ENCODE measurements at places on chromosomes 2 and 18.

- DNase-seq = no peak
These were observed 1.7 kb downstream of the EML4 start for GRCh38 chr2:42170619-42171395.

- DNase-seq = no peak
These were observed 387.7 kb downstream of the RND3 start for GRCh38 chr2:150099805-150100204.

GRCh38 chr2:55865096-55865835, 58.3 kb downstream of the EFEMP1 start:
- DNase-seq = peak; percentile 65

- no peak for DNase-seq
These were observed 154.2 kb downstream of the DCDC2C start for GRCh38 chr2:3857576-3857975.

GRCh38 chr18:36114738-36115137, 14.4 kb downstream of the SLC39A6 start:
- DNase-seq = no peak

- DNase-seq = no peak
These were observed 8.1 kb upstream of the BMP10 start for GRCh38 chr2:68879296-68879695.

DNA sequence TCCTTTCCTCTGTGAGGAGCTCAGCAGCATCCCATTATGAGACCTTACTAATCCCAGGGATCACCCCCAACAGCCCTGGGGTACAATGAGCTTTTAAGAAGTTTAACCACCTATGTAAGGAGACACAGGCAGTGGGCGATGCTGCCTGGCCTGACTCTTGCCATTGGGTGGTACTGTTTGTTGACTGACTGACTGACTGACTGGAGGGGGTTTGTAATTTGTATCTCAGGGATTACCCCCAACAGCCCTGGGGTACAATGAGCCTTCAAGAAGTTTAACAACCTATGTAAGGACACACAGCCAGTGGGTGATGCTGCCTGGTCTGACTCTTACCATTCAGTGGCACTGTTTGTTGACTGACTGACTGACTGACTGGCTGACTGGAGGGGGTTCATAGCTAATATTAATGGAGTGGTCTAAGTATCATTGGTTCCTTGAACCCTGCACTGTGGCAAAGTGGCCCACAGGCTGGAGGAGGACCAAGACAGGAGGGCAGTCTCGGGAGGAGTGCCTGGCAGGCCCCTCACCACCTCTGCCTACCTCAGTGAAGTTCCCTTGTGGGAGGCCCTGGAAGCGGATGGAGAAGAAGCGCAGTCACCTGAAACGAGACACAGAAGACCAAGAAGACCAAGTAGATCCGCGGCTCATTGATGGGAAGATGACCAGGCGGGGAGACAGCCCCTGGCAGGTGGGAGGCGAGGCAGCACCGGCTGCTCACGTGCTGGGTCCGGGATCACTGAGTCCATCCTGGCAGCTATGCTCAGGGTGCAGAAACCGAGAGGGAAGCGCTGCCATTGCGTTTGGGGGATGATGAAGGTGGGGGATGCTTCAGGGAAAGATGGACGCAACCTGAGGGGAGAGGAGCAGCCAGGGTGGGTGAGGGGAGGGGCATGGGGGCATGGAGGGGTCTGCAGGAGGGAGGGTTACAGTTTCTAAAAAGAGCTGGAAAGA, 7.6 kb downstream of the PROC start:
- no peak for DNase-seq

GRCh38 chr2:208541461-208541988, 134.9 kb downstream of the PTH2R start:
- DNase-seq = no peak

DNA sequence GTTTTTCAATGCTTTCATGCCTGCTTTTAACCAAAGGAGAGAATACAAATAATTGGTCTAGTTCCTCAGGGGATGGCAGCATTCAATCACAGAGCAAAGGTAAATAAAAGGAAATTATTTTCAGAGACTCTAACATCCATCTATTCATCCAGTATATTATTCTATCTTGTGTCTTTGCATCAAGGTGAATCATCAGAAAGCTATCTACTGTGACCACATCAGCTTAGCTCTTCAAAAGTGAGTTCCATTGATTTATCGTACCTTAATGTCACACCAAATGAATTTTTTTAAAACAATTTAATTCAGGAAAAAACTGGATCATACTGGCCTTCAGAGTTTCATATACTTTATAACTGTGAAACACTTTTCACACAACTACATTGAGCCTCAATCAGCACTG, 66.1 kb downstream of the CHN1 start:
- DNase-seq = peak; percentile 62

DNA sequence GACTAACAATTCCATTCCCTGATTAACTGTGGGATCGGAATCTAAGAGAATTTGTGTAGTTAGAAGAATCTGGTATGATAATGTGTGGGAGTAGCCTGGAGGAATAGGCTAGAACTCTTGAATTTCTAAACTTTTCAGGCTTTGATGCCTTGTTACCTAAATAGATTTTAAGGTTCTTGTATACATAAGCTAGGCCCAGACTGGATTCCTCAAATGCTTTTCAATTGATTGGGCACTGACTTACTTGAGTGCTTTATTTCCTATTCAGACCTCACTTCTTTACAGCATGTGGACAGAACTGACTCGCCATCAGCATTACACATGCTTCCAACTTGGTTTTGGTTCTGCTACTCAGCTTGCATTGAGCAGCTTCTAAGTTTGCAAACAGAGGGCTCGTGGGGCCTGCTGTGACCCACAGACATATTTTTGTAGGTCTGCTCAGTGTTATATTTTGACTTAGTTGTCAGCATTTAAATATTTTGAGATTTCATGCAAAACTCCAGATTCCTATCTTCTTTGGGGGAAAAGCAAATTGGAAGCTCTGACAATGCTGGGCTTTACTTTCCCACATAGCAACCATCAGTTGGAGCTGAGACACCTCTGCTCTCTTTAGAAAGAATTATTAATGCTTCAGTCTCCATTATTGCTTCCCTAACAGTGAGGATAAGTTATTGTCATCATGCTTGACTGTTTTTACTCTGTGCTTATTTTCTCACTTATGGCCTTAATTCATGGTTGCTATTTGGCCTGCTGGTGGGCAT, 5.7 kb downstream of the PARD3B start:
- peak; percentile 26 for DNase-seq

DNA sequence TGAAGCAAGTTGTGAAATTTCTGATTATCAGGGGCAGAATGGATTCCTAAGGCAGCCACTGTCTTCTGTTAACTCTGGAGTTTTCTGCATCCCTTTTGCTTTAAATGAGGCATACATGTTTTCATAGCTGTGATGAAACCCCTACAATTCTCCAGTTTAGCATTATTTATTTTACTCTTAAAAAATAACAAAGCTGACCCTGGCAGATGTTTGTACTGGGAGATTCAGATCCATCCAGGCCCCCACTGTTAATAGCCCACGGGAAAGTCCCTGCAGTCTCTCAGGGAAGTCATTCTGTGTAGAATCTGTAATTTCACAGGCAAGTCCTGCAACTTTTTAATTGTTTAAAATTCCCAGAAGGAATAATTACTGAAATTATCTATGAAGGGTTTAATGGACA, 353 bp upstream of the SULT1C4 start:
- DNase-seq = no peak

DNA sequence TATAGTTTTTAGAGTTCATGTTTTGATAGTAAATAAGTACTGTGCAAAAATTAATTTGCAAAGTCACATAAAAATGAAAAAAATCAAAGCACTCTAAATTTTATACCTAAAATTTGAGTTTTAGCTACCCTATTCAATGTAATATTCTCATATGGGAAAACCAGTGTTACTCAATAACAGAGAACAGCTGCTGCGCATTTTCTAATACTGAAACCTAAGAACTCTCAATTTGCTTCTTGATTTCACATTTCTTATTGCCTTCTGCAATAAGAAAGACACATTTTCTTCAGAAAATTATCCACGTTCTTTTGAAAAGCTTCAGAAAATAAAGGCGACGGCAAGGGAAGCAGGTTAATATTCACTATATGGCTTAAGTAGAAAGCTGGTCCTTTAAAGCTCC, 199.1 kb upstream of the CCDC150 start:
- no peak for DNase-seq

DNA sequence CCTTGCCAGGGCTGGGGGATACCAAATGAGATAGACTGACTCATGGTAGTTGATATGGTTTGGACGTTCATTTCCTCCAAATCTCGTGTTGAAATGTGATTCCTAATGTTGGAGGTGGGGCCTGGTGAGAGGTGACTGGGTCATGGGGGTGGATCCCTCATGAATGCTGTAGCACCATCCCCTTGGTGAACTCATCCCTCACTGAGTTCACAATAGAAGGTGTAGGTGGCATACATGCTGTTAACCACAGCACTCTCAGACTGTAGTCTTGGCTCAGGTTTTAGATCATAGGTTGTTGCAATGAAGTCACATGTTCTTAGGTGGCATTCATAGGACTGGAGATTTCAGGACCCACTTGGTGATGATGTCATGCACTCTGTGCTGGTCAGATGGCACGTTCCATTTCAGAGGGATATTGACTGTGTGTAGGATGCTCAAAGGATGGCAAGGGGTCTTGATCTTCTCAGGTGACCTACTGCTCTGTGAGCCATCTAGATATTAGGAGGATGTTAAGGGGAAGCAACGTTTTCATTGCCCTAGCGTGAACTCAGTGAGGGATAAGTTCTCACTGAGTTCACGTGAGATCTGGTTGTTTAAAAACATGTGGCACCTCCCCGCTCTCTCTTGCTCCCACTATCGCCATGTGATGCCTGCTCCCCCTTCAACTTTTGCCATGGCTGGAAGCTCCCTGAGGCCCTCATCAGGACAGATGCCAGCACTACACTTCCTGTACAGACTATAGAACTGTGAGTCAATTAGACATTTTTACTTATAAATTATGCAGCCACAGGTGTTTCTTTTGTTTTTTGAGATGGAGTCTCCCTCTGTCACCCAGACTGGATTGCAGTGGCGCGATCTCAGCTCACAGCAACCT, 73.8 kb upstream of the ACAA2 start:
- peak; percentile 72 for DNase-seq

DNA sequence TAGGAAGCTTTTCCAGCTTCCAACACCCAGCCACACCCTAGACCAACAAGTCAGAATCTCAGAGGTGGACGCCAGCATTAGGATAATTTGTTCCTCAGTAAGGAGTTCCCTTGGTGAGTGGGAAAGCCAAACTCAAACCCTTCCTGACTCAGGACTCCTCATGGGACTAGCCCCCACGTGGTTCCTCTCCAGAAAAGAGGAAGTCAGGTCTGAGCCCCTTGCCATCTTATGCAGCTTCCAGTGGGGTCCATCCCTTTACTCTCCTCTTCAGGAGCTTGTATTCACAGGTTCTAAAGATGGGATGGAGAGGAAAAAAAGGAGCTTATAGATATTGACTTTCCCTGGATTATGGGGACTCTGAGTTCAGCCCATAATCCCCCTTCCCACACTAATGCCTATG, 14.8 kb upstream of the NOTO start:
- no peak for DNase-seq

All from mammary epithelial cell (primary cell).